Caco-2 (cell line): ENCODE measurements at places on chromosomes 2 and 18.

DNA sequence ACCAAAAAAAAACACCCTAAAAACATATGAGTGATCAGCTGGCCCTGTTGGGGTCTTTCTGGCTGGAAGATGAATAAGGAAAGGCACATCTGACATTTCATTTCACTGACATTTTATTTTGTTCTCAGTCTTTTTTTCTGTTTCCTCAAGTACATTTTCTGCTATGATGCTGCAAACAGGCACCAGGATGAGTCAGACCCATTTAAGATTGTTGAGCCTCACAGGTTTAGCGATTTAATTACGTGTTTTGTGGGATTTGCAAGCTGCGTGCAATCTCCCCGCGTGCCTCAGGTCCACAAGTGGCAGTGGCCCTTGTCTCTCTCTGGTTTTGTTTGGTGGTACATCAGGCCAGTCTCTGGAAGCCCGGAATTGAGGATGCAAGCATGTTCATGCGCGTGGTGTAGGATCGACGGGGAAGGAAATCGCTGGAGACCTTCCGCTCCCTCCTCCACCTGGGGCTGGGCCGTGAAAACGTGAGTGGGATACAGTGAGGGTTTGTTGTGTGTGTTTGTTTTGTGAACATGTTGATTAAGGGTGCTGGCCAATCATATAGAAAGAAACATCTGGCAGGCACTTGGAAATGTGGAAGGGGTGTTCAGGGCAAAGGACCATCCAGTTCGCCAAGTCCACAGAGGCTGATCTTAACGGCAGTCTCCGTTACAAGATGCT lies 120.2 kb upstream of the ZNF516 start:
- no peak overlapping the region for H3K4me3 ChIP-seq
- H3K4me1 ChIP-seq = no peaks in the 10 kb centered on the region
- H3K36me3 ChIP-seq = no peaks in the 10 kb centered on the region
- no peak for DNase-seq

DNA sequence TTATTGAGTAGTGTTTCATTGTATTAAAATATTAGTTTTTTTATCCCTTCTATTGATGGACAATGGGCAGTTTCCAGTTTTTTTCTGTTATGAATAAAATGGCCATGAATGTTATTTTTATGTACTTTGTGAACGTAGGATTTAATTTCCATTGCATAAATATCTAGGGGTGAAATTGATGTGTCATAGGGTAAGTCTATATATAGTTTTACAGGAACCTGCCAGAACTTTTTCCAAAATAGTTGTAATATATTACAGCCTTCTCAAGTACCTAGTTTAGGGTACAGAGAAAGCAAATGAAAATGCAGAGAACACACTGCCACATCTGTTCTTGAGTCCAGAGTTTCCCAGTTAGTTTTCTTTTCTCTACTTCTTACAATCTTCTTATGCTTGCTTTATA lies 378.6 kb downstream of the MEIS1 start:
- DNase-seq = no peak
- H3K4me3 ChIP-seq = no peak overlapping the region
- H3K27me3 ChIP-seq = no peaks in the 10 kb centered on the region

DNA sequence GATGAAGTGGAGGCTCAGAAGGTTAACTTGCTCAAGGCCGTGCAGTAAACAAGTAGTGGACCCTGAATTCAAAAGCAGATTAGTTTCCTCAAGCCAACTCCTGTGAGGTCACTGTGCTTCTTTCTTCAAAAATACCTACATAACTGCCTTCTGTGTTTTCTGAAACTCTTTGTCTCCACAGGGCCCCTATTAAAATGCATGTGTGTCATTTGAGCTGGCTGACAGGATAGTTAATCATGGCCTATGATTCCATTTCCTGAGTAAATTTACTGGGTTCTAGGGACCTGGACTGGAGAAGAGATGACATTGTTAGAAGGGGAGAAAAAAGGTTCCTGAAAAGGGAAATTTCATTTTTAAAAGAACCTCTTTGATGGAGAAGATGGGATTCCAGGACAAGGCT lies 12.9 kb upstream of the DTNA start:
- no peak overlapping the region for H3K4me3 ChIP-seq
- H3K36me3 ChIP-seq = no peaks in the 10 kb centered on the region
- no peak overlapping the region for H3K27ac ChIP-seq
- H3K27me3 ChIP-seq = no peaks in the 10 kb centered on the region
- no peaks in the 10 kb centered on the region for H3K4me1 ChIP-seq

DNA sequence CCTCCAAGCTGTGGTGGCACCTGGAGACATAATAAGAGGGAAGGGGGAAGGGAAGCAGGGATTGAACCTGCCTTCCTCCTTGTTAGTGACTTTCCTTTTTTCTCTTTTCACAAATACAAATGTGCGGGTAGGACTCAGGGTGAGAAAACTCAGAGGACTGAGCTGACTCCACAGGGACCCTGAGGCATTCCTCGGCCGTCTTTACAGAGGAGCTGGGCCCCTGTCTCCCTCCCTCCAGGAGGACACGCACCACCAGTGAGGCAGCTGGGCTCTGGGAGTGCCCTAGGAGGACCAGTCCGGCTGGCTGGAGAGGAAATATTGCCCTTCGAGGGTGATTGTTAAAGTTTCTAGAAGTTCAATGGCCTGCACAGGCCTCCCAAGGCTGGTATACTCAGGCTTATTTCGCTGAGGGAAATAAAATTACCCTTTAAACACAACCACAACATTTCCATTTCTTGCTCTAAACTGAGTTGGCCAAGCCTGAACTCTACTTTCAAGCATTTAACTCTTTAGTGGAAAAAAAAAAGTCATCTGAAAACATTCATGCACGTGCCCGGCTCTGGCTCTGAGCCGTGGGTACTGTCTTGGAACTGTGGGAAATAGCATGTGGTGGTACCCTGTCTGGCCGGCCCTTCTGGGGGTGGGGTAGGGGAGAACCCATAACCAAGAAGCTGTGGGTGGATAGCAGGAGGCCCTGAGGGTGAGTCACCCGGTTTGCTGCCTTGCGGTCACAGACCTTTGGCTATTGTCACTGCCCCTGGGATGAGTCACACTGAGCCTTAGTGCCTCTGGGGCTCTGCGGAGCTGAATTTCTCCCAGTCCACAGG lies 116.0 kb downstream of the COPS8 start:
- H3K36me3 ChIP-seq = no peaks in the 10 kb centered on the region
- H3K27me3 ChIP-seq = no peaks in the 10 kb centered on the region
- H3K27ac ChIP-seq = no peak overlapping the region
- DNase-seq = peak; percentile 6

- DNase-seq = no peak
- no peak overlapping the region for H3K27ac ChIP-seq
- H3K36me3 ChIP-seq = no peaks in the 10 kb centered on the region
- no peaks in the 10 kb centered on the region for H3K4me1 ChIP-seq
- H3K27me3 ChIP-seq = no peaks in the 10 kb centered on the region
- H3K4me3 ChIP-seq = no peak overlapping the region
Observed at GRCh38 chr2:3037196-3038194, 340.1 kb downstream of the EIPR1 start.

DNA sequence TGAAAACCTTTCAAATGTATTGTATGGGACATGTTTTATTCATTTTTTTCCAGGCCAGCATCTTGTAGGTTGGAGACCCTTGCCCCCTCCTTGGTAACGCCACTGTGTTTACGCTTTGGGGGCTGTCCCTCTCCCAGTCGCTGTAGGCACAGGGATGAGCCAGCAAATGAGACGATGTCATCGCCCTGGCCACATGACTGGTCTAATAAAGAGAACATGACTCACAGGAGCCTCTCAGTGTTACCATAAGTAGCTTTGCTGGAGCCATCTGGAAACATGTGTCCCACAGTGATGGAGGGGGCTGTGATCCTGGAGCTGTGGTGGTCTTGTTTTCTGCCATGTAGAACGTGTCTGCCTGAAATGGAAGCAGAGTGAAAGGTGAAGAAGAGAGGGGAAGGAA lies 78.9 kb downstream of the CD8B2 start:
- H3K4me3 ChIP-seq = no peak overlapping the region
- H3K4me1 ChIP-seq = peaks cover 3% of the 10 kb centered on the region; the same call in 1 of the 2 replicates
- peak; percentile 32 for DNase-seq
- H3K27me3 ChIP-seq = no peaks in the 10 kb centered on the region

DNA sequence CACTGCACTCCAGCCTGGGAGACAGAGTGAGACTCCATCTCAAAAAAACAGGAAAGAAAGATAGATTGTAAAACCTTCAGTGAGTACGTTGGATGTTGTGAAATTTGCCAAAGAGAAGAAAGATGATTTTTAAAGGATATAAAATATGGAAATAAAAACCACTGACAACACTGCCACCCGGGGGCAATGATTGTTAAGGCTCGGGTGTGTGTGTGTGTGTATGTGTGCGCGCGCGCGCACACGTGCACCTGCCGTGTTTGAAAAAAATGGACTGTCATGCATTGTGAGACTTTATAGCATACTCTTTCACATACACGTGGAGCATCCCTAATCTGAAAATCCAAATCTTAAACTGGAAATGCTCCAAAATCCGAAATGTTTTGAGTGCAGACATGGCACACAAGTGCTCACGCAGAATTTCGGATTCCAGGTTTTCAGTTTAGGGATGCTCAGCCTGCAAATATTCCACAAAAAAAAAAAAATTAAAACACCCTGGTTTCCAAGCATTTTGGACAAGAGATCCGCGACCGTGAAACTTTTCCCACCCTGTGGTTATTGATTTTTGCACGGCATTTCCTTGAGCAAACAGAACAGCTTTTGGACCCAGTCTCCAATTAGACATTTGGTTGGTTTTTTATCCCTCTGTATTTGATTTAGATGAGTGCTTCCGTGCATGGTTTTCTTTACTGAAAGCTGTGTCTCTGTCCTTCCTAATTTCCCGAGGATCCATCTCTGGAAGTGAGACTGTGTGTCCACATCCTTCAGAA lies 269.2 kb downstream of the AGAP1 start:
- no peaks in the 10 kb centered on the region for H3K27me3 ChIP-seq
- H3K36me3 ChIP-seq = no peaks in the 10 kb centered on the region
- H3K27ac ChIP-seq = no peak overlapping the region
- no peak for DNase-seq

- no peak overlapping the region for H3K4me3 ChIP-seq
- H3K4me1 ChIP-seq = peaks cover 27% of the 10 kb centered on the region
- no peak for DNase-seq
- no peaks in the 10 kb centered on the region for H3K36me3 ChIP-seq
Observed at GRCh38 chr2:11385216-11385615, 40.8 kb upstream of the ROCK2 start.

GRCh38 chr2:216133397-216133796 lies 24.2 kb downstream of the XRCC5 start:
- H3K4me3 ChIP-seq = no peak overlapping the region
- no peak for DNase-seq
- no peak overlapping the region for H3K27ac ChIP-seq
- peaks cover 5% of the 10 kb centered on the region for H3K36me3 ChIP-seq
- no peaks in the 10 kb centered on the region for H3K4me1 ChIP-seq

DNA sequence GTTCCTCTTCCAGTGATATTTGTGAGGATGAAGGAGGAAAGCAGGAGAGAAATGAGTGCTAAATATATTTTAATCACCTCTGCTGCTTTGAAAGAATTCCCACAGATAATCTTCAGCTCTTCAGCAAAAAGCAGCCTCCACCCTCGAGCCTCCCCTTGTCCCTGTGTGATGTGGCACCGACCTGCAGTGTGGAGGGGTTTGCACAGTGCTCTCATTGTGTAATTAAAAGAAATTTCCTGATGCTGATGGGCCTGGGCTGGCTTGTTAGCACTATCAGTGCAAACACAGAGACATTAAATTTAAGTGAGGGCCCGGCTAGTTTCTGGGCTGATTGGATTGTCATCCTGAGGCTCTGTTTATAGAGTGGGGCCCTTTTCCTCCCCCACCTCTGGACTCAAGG lies 53.4 kb downstream of the KIF5C start:
- no peak for DNase-seq
- H3K4me1 ChIP-seq = no peaks in the 10 kb centered on the region
- H3K27me3 ChIP-seq = no peaks in the 10 kb centered on the region
- H3K36me3 ChIP-seq = no peaks in the 10 kb centered on the region
- no peak overlapping the region for H3K4me3 ChIP-seq

DNA sequence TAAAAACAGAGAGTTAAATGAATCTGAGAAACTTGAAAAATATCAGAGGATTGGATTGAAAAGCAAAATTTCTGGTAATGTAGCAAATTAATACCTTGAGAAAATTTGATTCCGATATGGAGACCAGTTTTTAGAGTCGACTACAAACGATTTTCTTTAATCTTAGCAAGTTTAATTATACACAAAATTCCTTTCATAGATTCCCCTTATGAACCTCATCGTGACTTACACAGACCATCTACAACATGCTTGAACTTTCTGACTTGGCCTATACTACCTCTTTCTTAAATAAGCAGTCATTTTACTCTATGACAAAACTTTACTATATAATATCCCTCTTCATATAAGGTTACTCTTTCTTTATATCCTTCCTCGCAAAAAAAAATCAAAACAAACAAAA lies 769.6 kb upstream of the CRIM1 start:
- H3K36me3 ChIP-seq = no peaks in the 10 kb centered on the region
- H3K4me3 ChIP-seq = no peak overlapping the region
- H3K27ac ChIP-seq = no peak overlapping the region
- no peaks in the 10 kb centered on the region for H3K27me3 ChIP-seq
- H3K4me1 ChIP-seq = no peaks in the 10 kb centered on the region
- no peak for DNase-seq

GRCh38 chr2:241352227-241352626 lies 3.9 kb upstream of the FARP2 start:
- no peaks in the 10 kb centered on the region for H3K36me3 ChIP-seq
- DNase-seq = no peak
- peaks cover 36% of the 10 kb centered on the region for H3K4me1 ChIP-seq

- H3K27ac ChIP-seq = no peak overlapping the region
- no peaks in the 10 kb centered on the region for H3K27me3 ChIP-seq
- no peak overlapping the region for H3K4me3 ChIP-seq
- no peaks in the 10 kb centered on the region; the same call in 1 of the 2 replicates for H3K36me3 ChIP-seq
Observed at GRCh38 chr2:61377046-61377445, 93.8 kb downstream of the USP34 start.

DNA sequence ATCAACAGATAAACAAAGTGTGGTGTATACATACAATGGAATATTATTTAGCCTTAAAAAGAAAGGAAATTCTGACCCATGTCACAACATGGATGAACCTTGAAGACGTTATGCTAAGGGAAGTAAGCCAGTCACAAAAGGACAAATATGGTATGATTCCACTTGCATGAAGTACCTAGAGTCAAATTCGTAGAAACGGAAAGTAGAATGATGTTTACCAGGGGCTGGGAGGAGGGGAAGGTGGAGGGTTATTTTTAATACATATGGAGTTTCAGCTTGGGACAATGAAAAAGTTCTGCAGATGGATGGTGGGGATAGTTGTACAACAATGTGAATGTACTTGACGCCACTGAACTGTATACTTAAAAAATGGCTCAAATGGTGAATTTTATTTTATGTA lies 3.3 kb upstream of the DES start:
- no peak overlapping the region for H3K27ac ChIP-seq
- H3K36me3 ChIP-seq = no peaks in the 10 kb centered on the region
- no peaks in the 10 kb centered on the region for H3K27me3 ChIP-seq
- DNase-seq = no peak
- no peaks in the 10 kb centered on the region for H3K4me1 ChIP-seq

GRCh38 chr2:230358305-230358704 lies 31.3 kb downstream of the SP140L start:
- no peak overlapping the region for H3K27ac ChIP-seq
- no peaks in the 10 kb centered on the region for H3K27me3 ChIP-seq
- no peak for DNase-seq
- no peak overlapping the region for H3K4me3 ChIP-seq
- no peaks in the 10 kb centered on the region for H3K36me3 ChIP-seq
